ENCODE measurements at places on chromosomes 16 and 17. TPM values are rescaled to one million over a fixed set of nuclear protein-coding genes. Genes with fewer than 3 reads are reported as not detected.
A peak's percentile ranks its signal among the peaks of the same experiment; 100 is the strongest.

Gene UTS2R
- not detected for total RNA-seq

Gene CHST6
- 1.1 TPM for total RNA-seq

Gene GPR179
- not detected for total RNA-seq

DNA sequence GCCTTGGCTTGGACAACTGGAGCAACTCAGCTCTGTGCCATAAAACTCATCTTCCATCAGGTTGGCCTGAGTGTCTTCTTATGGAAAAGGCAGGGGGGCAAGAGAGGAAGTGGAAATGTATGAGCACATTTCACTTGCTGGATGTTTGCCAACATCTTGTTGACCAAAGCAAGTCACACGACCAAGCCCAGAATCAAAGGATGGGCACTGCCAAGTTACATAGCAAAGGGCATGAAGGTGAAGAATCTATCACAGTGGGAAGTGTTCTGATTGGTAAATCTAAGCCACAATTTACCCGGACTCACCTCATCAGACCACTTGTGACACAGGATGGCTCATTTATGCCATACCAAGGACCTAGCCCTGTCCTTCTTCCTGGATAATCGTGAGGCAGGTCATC, 310.5 kb upstream of the IRX5 start:
- H3K36me3 ChIP-seq: no peaks in the 10 kb centered on the region
- H3K27me3 ChIP-seq: no peaks in the 10 kb centered on the region
- H3K27ac ChIP-seq: no peak overlapping the region
- no peaks in the 10 kb centered on the region for H3K4me1 ChIP-seq
- no peak overlapping the region for H3K4me3 ChIP-seq

- peak overlapping the region; percentile 90 for H3K4me3 ChIP-seq
- DNase-seq: peak; percentile 11
- peaks cover 37% of the 10 kb centered on the region for H3K36me3 ChIP-seq
- peaks cover 28% of the 10 kb centered on the region for H3K4me1 ChIP-seq
- H3K27me3 ChIP-seq: no peaks in the 10 kb centered on the region
- peak overlapping the region; percentile 50 for H3K27ac ChIP-seq
These were observed 702 bp downstream of the NUDT21 start for GRCh38 chr16:56450275-56450985.

DNA sequence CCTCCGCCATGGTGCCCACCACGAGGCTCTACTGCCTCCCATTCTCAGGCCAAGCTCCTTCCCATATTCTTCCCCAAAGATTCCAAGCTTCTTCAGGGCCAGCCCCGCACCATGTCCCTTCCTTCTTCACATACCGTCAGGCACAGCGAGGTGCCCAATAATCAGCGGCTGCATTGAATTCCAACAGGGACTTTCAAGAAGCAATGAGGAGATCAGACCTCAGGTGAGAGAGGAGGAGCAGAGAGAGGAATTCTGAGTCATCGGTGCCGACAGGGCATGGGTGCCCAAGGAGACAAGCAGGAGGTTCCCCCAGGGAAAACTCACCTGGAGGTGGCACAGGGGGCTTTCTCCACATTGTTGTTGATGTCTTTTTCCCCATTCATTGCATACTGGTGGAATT, 2.0 kb downstream of the NOS2 start:
- H3K4me1 ChIP-seq: no peaks in the 10 kb centered on the region
- no peak overlapping the region for H3K27ac ChIP-seq
- H3K27me3 ChIP-seq: peaks cover 37% of the 10 kb centered on the region

DNA sequence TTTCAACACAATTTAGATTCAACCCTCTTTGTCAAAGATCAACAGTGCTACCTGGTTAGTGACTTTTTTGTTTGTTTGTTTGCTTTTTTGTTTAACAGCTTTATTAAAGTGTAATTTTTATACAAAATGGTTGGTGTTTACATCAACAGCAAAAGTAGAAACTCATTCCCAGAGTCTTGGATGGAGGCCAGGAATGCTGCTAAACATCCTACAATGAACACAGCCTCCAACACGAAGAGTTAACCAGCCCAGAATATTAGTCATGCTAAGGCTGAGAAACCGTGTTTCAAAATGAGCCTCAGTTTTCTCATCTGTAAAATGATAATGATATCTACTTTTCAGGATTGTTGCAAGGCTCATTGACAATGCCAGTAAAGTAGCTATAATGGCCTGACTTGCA, 211.0 kb upstream of the MAF start:
- no peaks in the 10 kb centered on the region for H3K36me3 ChIP-seq
- no peaks in the 10 kb centered on the region for H3K27me3 ChIP-seq
- no peak for DNase-seq
- no peaks in the 10 kb centered on the region for H3K4me1 ChIP-seq

GRCh38 chr17:1045456-1045855, 48.5 kb downstream of the TIMM22 start:
- H3K27me3 ChIP-seq: no peaks in the 10 kb centered on the region
- DNase-seq: no peak
- H3K27ac ChIP-seq: no peak overlapping the region

DNA sequence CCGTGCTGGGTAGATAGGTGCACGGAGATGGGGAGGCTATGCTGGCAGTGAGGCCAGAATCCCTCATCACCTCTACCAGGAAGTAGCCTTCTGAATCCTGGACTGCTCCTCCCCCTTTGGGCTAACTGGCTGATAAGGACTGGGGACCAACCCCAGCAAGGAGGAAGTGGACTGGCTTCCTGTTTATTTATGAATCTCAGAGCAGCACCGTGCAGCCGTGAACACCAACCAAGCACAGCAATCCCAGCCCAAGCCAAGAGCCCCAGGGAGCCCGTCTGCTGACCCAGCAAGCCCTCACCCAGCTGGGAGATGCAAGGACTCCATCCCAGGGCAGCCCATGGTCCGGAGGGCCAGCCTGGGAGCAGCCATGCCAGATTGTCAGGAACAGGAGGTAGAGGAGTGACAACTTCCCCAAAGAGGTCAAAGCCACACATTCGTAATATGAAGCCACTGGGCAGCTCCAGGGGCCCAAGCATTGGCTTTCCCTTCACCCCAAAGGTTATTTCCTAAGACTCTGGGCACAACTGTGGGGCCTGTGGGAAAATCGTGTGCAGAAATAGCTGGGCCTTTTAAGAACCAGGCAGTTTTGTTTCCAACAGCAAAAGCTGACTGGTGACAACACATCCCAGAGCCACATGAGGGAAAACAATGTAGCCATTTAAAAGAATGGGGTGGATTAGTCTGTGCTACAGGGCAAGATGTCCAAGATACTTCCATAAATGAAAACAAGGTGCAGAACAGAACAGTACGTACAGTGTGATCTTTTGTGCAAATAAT, 23.9 kb downstream of the PHB1 start:
- no peaks in the 10 kb centered on the region for H3K27me3 ChIP-seq
- no peaks in the 10 kb centered on the region for H3K36me3 ChIP-seq
- no peak for DNase-seq
- no peak overlapping the region for H3K4me3 ChIP-seq
- H3K4me1 ChIP-seq: peaks cover 9% of the 10 kb centered on the region

GRCh38 chr16:66894948-66895688, 14.8 kb downstream of the PDP2 start:
- H3K27me3 ChIP-seq: no peaks in the 10 kb centered on the region
- H3K4me1 ChIP-seq: peaks cover 20% of the 10 kb centered on the region
- H3K27ac ChIP-seq: no peak overlapping the region
- H3K4me3 ChIP-seq: no peak overlapping the region
- DNase-seq: peak; percentile 89

DNA sequence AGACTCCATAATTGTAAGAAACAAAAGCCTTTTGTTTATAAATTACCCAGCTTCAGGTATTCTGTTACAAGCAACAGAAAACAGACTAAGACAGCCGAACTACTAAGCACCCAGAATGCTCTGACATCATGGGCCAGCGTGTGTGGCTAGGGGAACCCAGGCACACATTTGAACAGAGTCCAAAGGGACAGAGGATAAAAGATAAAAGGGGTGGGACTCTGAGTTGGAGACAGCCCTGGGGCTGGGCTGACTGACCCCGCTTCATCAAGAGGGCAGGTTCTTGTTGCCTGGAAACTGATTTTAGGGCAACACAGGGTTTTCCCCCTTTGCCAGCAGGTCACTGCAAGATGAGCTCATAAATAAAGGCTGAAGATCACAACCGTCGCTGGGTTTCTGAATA, 30.5 kb upstream of the ZNF287 start:
- no peaks in the 10 kb centered on the region for H3K4me1 ChIP-seq
- H3K4me3 ChIP-seq: no peak overlapping the region
- H3K27ac ChIP-seq: no peak overlapping the region
- no peak for DNase-seq
- H3K27me3 ChIP-seq: no peaks in the 10 kb centered on the region

DNA sequence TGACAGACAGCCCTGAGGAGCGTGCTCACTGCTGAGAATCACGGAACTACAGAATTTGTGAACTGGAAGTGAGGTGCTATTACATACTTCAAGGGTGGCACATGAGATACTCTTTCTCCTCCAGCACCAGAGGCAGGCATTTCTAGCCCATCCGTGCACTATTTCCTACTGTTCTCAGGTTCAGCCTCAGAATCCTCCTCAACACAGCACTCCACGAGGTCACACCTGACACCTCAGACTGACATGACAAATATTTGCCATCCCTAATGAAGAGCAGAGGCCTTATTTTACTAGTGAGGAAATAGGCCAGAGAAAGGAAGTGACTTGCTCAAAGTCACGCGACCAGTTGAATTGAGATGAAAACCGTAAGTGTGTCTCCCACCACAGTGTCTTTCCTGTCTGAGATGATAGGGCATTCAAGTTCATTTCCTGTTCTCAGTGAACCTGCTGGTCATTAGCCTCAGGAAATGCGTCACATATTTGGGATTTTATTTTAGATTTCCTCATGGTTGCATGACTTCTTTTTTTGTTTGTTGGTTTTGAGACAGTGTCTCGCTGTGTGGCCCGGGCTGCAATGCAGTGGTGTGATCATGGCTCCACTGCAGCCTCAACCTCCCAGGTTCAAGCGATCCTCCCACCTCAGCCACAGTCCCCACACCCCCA, 23.6 kb downstream of the SEZ6 start:
- no peak overlapping the region for H3K4me3 ChIP-seq
- no peaks in the 10 kb centered on the region for H3K4me1 ChIP-seq
- no peak for DNase-seq
- no peaks in the 10 kb centered on the region for H3K36me3 ChIP-seq
- peaks cover 48% of the 10 kb centered on the region for H3K27me3 ChIP-seq

DNA sequence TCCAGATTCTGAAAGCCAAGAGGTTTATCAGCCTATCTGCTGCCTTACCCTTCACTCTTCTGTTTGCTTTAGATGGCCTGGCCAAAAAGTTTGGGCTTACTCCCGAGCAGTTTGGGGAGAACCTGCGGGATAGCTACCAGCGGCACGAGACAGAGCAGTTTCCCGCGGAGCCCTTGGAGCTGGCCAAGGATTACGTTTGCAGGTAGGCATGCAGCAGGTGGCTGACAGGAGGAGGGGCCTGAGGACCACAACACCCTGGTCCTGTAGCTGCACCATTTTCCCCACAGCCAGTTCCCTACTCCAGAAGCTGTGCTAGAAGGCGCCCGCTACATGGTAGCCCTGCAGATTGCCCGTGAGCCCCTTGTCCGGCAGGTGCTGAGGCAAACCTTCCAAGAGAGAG, 20.6 kb downstream of the SUPT6H start:
- H3K27ac ChIP-seq: no peak overlapping the region
- H3K36me3 ChIP-seq: peaks cover 92% of the 10 kb centered on the region
- DNase-seq: no peak
- H3K4me1 ChIP-seq: no peaks in the 10 kb centered on the region
- H3K4me3 ChIP-seq: no peak overlapping the region

- H3K4me1 ChIP-seq: no peaks in the 10 kb centered on the region
- H3K27ac ChIP-seq: no peak overlapping the region
- H3K36me3 ChIP-seq: no peaks in the 10 kb centered on the region
These were observed 16.9 kb upstream of the MARVELD3 start for GRCh38 chr16:71609066-71609465.

DNA sequence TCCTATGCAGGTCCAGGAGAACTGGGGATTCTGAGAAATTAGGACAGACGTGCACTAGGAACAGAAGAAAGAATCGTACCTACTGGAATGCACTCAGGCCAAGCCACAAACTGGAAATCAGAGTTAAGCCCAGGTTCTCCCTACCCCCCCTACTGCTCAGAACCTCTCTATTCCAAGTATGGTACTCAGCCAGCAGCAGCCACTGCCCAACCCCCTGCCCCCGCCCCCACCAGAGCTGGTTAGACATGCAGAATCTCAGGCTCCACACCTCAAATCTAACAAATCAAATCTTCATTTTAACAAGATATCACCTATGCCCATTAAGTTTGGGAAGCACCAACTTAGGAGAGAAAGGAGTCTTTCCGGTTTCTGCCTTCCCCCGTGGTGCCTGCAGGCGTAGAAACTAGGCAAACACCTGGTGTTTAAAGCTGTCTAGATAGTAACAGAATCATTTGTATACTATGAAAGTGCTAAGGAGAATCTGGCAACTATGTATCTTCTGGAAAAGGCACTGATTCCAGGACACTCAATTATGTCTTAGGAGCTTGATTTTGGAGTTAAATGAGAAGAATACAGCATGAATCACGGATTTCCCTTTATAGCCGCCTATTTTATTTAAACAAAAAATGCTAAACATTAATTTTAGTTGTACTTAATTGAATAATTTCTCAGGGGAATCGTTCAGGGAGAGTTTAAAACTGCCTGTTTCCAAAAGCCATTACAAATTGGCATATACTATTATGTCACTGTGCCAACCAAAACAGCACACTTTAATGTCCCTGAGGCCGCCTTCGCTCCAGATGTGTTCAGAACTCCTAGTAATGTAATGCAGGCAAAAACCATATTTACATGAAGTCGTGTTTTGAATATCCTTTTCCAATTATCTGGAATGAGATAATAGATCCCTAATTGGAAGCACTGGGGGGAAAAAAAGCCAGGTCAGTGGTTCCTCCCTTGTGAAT, 166.5 kb downstream of the STX8 start:
- no peaks in the 10 kb centered on the region for H3K27me3 ChIP-seq
- no peak for DNase-seq
- no peaks in the 10 kb centered on the region for H3K36me3 ChIP-seq
- no peak overlapping the region for H3K27ac ChIP-seq

DNA sequence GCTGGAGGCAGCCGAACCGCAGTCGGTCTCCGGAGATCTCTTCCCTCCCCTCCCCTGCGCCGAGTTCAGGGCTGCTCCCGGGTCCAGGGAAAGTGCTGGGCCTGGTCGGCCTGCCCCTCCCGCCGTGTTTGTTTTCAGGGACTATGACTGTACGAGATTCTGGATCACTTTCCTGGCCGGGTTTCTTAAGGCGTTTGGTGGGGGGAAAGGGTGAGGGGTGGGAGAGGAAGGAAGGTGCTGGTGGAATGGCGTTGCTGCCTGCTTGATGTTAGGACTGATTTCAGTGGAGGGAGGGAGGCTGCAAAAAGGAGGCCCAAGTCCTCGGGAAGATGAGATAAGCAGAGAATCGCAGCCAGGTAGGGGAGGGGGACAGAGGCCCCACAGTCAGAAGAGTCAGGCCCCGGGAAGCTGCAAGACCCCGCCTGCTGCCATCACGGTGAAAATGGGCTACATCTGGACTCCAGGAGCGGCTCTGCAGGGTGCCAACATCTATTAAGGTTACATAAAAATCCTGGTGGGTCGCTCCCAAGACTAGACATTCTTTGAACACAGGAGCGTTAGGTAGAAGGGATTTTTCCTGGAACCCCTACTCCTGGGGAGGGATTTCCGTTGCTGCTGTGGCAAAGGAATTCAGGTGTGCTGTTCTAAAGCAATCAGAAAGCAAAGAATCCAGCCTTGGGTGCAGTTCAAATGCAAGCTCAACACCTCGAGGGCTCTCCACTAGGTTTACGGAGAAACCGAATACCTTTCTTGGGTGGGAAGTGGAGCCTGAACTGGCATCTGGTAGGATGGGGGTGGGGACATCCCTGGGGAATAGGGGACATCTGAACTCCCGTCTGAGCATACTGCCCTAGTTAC, 1.2 kb downstream of the ARHGAP44 start:
- no peaks in the 10 kb centered on the region for H3K36me3 ChIP-seq
- H3K4me1 ChIP-seq: no peaks in the 10 kb centered on the region
- no peak overlapping the region for H3K27ac ChIP-seq
- H3K4me3 ChIP-seq: peak overlapping the region; percentile 71
- peaks cover 12% of the 10 kb centered on the region for H3K27me3 ChIP-seq

GRCh38 chr17:66531851-66532295, 229.5 kb downstream of the PRKCA start:
- H3K36me3 ChIP-seq: no peaks in the 10 kb centered on the region
- peak; percentile 60 for DNase-seq
- peaks cover 6% of the 10 kb centered on the region for H3K4me1 ChIP-seq

Data from osteoblast (primary cell).